Vagina (tissue), 2 donors: ENCODE measurements at places on chromosomes 6 and 20.

DNA sequence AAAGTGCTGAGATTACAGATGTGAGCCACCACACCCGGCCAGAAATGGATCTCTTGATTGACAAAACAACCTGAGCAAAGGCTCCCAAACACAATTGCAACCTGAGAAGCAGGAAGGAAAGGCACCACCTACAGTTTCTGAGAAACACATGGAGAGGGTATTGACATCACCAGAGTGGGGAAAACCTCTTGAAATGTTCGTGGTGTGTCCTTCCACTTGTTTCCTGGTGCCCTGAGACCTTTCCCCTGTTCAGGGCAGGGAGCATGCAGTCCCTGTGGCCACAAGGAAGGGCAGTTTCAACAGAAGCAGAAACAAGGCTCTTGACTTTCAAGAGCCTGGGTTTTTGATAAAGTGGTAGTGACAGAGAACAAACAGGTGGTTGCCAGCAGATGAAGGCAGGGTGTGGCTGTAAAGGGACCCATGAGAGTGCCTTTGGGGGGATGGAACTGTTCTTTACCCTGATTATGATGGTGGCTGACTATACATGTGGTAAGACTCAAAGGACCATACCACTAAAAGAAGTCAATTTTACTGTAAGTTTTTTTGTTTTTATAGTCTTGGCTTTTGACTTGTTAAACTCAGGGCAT lies 3.2 kb upstream of the BPIFA1 start:
- no peak for DNase-seq

DNA sequence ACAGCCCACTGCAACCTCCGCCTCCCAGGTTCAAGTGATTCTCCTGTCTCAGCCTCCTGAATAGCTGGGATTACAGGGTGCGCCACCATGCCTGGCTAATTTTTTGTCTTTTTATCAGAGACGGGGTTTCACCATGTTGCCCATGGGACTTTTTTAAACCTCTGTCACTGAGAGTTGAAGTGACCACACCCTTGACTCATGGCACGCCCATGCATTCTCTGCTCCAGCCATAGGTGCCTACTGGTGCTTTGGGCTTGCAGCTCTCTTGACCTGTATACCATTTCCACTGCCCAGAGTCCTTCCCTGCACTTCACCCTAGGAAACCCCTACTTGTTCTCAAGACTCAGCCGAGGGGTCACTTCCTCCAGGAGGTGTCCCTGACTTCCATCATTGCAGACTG lies 2.4 kb upstream of the SCRT2 start:
- DNase-seq = no peak

- no peak for DNase-seq
Observed at GRCh38 chr6:90494067-90494780, 92.6 kb downstream of the MAP3K7 start.

DNA sequence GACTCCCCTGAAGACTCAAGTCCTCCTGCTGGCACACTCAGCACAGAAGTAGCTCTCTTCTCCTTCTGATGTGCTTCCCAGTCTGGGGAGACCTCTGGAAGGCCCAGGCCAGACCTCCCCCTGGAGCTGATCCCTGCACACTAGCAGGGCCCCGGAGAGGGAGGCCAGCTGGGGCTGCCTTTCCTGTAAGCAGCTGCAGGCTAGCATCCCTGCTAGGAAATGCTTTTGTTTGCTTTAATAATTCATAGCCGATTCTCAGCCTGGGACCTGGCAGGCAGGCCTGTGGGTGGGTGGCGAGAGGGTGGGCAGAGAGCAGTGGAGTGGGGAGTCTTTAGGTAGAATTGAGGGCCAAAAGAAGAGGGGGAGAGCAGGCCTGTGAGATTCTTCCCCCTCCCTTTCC lies 5.2 kb downstream of the EBF4 start:
- peak; percentile 93 for DNase-seq

GRCh38 chr20:48909910-48910309 lies 11.6 kb upstream of the ARFGEF2 start:
- DNase-seq = no peak
